ENCODE measurements at places on chromosomes 12 and 14. TPM values are rescaled to one million over a fixed set of nuclear protein-coding genes. Genes with fewer than 3 reads are reported as not detected.

Gene ALX1
- total RNA-seq: not detected

DNA sequence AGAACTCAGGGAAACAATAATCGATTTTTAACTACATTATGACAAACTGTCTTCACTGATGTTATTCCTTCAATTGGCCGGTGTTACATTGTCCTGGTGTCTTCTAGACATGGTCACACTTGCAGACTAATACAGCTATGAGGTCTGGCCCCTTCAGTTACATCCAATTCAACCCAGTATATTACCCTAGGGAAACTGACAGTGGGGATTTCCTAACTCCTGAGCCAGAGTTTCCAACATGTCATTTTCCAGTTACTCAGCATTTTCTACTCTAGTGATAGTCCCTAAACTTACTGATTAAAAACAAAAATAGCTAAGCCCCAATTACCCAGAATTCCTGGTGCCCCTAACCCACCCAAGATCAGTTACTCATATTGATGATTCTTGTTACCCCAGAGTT is 21.1 kb downstream of the IFNG start:
- H3K4me1 ChIP-seq: no peaks in the 10 kb centered on the region
- no peaks in the 10 kb centered on the region for H3K27me3 ChIP-seq
- DNase-seq: no peak

GRCh38 chr12:6827437-6827911 is 733 bp upstream of the P3H3 start:
- peak overlapping the region; percentile 55 for H3K4me3 ChIP-seq
- peaks cover 34% of the 10 kb centered on the region for H3K4me1 ChIP-seq
- peaks cover 9% of the 10 kb centered on the region for H3K36me3 ChIP-seq
- peak overlapping the region; percentile 27 for H3K27ac ChIP-seq
- DNase-seq: peak; percentile 63
- H3K27me3 ChIP-seq: peaks cover 10% of the 10 kb centered on the region

- DNase-seq: no peak
- H3K4me3 ChIP-seq: no peak overlapping the region
- no peaks in the 10 kb centered on the region for H3K27me3 ChIP-seq
- no peak overlapping the region for H3K27ac ChIP-seq
Measured at GRCh38 chr12:96493106-96493505, 3.7 kb downstream of the CFAP54 start.

GRCh38 chr14:100783630-100784370 is 42.1 kb upstream of the MEG3 start:
- no peaks in the 10 kb centered on the region for H3K4me1 ChIP-seq
- no peaks in the 10 kb centered on the region for H3K27me3 ChIP-seq
- no peaks in the 10 kb centered on the region for H3K36me3 ChIP-seq
- no peak overlapping the region for H3K27ac ChIP-seq

DNA sequence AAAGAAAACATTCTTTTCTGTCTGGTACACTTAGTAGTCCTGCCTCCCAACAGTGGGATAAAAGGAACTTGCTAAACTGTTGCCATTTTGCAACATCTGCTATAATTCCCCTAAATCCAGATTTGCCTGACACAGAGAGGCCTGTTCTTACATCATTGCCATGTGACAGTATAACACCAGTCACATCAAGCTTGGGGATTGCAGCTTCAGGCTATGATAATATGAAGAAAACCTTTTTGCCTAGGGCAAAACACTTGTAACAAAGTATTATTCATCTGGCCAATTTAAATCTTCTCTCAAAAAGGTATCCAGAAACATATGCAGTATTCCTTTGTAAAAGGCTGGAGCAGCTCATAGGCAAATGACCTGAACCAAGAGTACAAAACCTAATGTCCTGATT is 80.9 kb upstream of the OTX2 start:
- H3K27me3 ChIP-seq: no peaks in the 10 kb centered on the region
- DNase-seq: no peak
- no peak overlapping the region for H3K4me3 ChIP-seq
- H3K36me3 ChIP-seq: no peaks in the 10 kb centered on the region
- H3K4me1 ChIP-seq: no peaks in the 10 kb centered on the region

Data from thoracic aorta (tissue), 2 donors.